ENCODE measurements at places on chromosomes 7 and 10.

DNA sequence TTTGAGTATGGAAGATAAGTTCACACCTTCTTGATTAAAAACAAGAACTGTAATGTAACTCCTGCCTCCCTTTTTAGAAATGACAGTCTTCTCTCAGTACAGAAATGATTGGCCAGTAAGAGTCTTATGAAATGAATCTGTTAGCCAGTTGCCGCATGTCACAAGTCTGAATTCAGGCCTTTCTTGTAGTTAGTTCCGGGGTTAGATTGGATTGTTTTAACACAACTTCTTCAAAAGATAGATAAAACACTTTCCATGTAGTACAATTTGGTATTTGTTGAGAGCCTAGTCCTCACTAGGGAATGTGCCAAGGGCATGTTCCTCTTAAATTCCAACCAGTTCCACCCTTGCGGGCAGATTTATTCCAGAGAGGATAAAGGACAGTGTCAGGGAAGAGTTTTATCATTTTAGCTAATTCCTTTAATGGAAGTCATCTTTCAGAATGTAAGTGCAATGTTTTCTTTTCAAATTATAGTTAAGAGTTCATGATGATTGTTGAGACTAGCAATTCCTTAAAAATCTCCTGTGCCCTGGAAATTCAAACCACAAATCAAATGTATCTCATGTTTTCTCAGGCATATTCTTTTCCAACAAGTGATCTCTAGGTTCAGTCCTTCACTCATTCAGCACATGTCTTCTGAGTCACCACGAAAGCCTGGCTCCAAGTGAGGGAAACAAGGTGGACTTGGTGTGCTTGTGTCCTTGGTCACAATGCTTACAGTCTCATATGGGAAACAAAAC is 4.1 kb downstream of the FHIP2A start:
- DNase-seq = no peak

- peak; percentile 22 for DNase-seq
Measured at GRCh38 chr10:99850767-99851340, 68.4 kb downstream of the ABCC2 start.

DNA sequence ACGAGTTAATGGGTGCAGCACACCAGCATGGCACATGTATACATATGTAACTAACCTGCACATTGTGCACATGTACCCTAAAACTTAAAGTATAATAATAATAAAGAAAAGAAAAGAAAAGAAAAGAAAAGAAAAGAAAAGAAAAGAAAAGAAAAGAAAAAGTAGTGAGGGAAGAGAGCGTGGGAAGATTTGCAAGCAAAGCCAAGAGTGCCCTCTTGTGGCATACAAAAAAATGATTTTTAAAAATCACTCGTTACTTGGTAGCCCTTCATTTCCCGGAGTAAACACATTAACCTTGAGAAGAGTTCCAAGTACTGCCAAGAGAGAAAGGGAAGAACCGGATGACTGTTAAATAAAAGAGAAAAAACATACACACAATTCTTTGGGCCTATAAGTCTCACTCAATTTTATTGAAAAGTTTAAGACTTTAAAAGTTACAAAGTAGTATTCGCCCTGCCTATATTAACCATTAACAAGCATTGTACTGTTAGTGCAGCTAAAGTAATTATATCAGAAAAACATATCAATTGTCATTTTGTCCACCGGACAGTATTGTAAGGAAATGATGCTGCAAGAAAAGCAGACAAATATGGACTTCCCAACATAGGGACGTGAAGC is 6.2 kb upstream of the CH25H start:
- peak; percentile 60 for DNase-seq

GRCh38 chr7:21076574-21076973 is 289.9 kb upstream of the SP8 start:
- no peak for DNase-seq

GRCh38 chr7:63045575-63045974 is 953.1 kb upstream of the ZNF722 start:
- no peak for DNase-seq

- no peak for DNase-seq
Measured at GRCh38 chr7:106795877-106796231, 69.2 kb upstream of the PIK3CG start.

DNA sequence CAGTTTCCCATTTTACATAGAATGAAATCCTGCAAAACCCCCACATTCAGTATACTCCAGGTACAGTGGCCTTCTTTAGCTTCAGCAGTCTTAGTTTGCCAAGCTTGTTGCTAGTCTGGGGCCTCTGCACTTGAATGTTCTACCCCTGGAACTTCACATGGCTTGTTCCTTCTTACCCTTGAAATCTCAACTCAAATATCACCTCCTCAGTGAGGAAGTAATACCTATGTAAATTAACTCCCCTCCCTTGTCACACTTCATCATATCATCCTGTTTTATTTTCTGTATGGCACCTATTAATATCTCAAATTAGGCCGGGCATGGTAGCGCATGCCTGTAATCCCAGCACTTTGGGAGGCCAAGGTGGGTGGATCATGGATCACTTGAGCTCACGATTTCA is 163.8 kb upstream of the KAT6B start:
- no peak for DNase-seq

- DNase-seq = no peak
Measured at GRCh38 chr10:57822965-57823364, 444.7 kb downstream of the IPMK start.

DNA sequence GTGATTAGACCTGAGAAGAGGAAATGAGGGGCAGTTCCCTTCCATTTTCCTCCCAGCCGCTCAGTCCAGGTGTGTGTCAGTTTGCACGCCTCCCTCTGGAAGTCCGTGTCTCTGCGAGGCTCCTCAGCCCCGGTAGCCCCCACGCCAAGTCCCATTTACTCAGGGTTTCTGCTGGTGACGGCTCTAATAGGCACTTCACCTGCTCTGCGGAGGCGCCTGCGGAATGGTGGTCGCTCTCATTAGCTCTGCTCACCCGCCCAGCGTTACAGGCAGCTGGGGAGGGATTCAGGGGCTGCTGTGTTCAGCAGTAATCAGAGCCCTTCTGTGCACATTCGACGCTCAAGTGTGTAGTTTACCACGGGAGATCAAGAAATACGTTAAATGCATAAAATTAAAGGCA is 179.9 kb downstream of the MGMT start:
- DNase-seq = no peak

GRCh38 chr10:27391325-27391724 is 112.8 kb upstream of the RAB18 start:
- DNase-seq = no peak

GRCh38 chr10:89963451-89964102 is 262.2 kb downstream of the KIF20B start:
- no peak for DNase-seq

DNA sequence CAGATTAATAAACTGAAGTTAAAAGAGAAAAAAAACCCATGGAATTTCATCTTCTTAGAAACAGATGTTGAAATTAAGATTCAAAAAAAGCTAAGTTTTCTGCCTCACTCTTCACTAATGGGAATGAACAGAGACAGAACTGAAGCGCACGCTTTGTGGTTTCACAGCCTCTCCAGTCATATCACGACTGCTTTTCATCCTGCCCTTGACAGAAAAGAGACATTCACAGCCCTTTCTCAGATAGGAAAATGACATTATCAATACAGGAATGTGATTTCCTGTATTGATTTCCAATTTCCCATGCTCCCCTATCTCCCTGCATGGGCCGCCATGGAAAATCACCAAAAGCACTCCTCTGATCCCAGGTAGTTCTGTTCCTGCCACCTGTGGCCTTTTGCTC is 108.2 kb downstream of the PFKFB3 start:
- no peak for DNase-seq

- no peak for DNase-seq
Measured at GRCh38 chr10:121243609-121244241, 354.5 kb downstream of the FGFR2 start.

DNA sequence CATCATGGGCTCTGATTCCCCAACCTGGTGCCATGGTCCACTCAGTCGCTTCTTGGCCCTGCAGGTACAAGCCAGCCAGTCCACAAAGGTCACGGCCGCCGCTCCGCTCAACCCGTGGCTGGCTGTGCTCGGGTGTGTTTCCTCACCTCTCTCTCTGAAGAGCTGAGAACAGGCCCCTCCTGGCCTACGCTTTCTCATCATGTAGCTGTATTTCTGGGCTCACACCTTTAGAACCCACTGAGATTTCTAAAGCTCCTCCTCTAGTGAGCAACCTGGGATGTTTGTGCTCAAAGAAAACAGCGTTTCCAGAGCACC is 30.2 kb downstream of the PTPRN2 start:
- no peak for DNase-seq

DNA sequence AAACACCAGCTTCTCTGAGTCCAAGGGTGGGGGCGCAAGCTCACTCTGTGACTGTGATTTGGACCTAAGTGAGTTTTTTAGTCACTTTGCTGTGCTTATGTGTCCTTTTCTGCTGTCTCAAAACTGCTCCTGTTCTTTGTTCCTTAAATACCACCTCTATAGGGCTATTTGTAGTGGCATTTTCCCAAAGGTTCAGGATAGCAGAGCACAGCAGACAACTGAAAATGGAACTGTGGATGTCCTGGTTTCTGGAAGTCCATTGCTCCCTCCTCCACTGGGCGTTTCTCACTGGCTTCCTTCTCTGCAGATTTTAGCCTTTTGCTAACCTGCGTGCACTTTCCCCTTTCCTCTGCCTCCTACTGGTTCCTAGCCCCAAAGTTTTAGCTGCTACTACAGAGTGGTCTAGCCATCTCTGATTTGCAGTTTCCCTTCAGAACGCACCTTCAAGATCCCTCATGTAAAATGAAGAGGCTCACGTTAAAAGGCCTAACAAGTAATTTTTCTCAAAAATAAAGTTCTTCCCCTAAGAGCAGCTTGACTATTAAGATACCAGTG is 25.6 kb downstream of the BLVRA start:
- no peak for DNase-seq

- peak; percentile 75 for DNase-seq
Measured at GRCh38 chr10:28984431-28984830, 304.4 kb upstream of the LYZL1 start.

- no peak for DNase-seq
Measured at GRCh38 chr7:133755901-133756300, 371.2 kb upstream of the LRGUK start.

- DNase-seq = no peak
Measured at GRCh38 chr7:34087892-34088891, 182.9 kb downstream of the BMPER start.

DNA sequence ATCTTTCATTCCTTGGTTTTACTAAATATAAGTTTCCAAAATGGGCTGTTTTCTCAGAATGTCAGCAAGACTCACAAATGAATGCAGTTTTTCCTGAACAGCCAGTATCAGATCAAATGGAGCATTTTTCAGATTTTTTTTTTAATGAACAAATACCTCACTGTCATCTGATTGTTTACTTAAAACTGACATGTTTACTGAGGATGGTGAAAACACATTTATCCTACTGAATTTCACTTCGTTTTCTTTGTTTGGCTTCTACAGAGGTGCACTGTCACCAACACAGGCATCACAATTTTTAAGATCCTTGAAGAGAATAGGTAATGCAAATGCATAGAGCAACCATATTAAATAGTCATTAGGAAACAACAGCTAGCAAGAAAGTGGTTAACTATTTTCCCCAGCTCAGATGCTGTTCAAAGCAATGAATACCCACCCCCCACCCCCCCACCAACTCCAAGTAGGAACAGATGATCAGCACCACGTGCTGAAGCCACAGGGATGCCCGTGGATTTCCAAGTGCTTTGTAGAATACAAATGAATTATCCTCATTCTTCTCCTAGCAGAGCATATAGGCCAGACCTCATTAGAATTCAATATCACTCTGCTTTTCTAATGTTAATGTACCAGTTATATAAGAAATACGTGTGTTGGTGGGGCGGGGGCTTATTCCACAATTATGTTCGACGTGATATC is 205.9 kb downstream of the SKAP2 start:
- DNase-seq = no peak

GRCh38 chr10:48923748-48924147 is 15.9 kb downstream of the LRRC18 start:
- no peak for DNase-seq

DNA sequence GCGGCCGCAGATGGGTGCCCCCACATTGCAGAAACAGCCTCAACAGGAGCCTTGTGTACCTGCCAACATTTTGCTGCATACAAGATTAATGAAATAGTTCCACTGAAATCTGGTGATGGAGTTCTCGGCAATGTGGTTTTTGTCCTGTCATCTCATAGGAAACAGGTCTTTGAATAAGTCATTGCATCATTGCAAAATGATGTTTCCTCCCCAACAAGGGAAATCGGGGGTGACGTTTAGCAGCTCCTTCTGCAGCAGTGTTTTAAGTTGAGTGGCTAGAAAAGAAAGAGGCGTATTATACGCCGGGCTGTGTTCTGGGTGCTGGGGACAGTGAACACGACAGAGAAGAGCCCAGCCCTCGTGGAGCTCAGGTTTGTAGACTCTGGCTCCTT is 177.0 kb downstream of the PRKAG2 start:
- peak; percentile 76 for DNase-seq

DNA sequence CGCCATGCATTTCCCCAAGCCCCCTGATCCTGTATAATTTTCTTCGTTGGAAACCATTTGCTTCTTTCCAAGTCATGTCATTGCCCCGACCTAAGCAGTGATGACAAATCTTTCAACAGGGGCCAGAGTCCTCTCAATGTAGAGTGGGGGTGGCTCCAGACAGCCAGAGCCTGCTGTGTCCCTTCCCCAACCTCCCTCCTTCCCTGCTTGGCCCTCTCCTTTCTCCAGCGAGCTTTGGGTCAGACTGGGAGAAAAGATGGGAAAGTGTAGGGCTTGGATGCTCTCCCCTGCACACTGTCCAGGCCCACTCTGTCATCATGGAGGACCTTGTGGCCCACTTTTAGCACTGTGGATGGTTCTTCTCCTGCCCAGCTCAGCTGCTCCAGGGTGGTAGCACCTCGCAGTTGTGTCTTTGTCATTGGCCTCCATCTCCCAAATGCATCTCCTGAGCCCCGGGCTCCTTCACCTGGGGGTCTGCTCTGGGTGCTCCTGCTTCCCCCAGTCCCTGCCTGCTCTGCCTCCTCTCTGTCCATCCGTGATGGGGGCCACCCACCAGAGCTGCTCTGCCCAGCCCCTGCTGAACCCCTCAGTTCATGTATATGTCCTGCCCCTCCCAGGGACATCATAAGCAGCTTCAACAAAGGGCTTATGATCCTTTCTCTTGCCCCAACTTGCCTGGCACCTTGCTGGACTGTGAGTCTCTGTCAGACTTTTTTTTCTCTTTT is 37.5 kb downstream of the BTBD16 start:
- DNase-seq = no peak

DNA sequence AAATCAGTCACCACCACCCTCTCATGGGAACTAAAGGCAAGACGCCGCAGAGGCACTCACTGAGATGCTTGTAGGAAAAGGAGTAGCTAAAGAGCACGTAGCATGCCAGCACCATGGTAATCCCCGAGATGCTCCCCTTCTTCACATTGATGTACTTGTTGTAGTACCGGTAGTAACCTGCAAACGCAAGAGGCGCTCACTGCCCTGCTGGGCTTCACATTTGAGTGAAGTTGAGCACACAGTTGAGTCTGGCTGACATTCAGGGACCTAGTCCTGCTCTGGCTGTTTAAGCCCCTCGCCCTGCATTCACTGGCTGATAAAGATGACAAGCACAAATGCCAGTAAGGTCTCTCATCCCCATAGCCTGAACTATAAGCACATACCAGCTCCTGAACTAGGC is 6.9 kb downstream of the ATP5MF start:
- peak; percentile 29 for DNase-seq
